ENCODE measurements at places on chromosomes 5 and 9. TPM values are rescaled to one million over a fixed set of nuclear protein-coding genes. Genes with fewer than 3 reads are reported as not detected.

- H3K36me3 ChIP-seq = no peaks in the 10 kb centered on the region
- no peak overlapping the region for H3K4me3 ChIP-seq
- no peak overlapping the region for H3K27ac ChIP-seq
- no peak for DNase-seq
These were observed 19.3 kb upstream of the RAPGEF6 start for GRCh38 chr5:131654309-131654708.

DNA sequence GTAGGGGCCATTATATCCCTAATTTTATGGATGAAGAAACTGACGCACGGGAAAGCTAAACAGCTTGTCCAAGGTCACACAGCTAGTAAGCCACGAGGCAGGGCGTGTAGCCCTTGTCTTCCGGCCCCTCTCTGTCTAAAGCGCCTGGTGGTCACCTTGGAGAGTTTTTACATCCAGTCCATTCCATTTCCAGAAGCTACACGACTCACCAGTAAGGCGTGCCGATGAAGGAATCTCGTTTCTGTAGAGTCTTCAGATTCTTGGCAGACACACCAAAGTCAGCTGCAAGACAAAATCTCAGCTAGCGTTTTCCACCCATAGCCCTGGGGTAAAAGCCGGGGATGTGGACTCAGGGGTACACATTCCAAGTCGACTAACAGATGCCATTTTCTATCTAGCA, 80.5 kb downstream of the STK10 start:
- no peaks in the 10 kb centered on the region for H3K36me3 ChIP-seq
- no peak overlapping the region for H3K27ac ChIP-seq
- H3K4me3 ChIP-seq = no peak overlapping the region
- no peaks in the 10 kb centered on the region for H3K27me3 ChIP-seq
- no peak for DNase-seq

- no peaks in the 10 kb centered on the region for H3K27me3 ChIP-seq
- no peaks in the 10 kb centered on the region for H3K36me3 ChIP-seq
- no peak for DNase-seq
- no peak overlapping the region for H3K27ac ChIP-seq
These were observed 21.0 kb downstream of the PCDH1 start for GRCh38 chr5:141857226-141857625.

GRCh38 chr9:94681508-94681907, 42.2 kb upstream of the FBP1 start:
- H3K4me3 ChIP-seq = no peak overlapping the region
- H3K4me1 ChIP-seq = no peaks in the 10 kb centered on the region
- no peaks in the 10 kb centered on the region for H3K27me3 ChIP-seq
- peak overlapping the region; percentile 28 for H3K27ac ChIP-seq

GRCh38 chr9:96430377-96430776, 12.2 kb upstream of the ZNF367 start:
- H3K4me1 ChIP-seq = no peaks in the 10 kb centered on the region
- no peaks in the 10 kb centered on the region for H3K36me3 ChIP-seq
- H3K27me3 ChIP-seq = no peaks in the 10 kb centered on the region
- H3K27ac ChIP-seq = no peak overlapping the region
- no peak overlapping the region for H3K4me3 ChIP-seq

DNA sequence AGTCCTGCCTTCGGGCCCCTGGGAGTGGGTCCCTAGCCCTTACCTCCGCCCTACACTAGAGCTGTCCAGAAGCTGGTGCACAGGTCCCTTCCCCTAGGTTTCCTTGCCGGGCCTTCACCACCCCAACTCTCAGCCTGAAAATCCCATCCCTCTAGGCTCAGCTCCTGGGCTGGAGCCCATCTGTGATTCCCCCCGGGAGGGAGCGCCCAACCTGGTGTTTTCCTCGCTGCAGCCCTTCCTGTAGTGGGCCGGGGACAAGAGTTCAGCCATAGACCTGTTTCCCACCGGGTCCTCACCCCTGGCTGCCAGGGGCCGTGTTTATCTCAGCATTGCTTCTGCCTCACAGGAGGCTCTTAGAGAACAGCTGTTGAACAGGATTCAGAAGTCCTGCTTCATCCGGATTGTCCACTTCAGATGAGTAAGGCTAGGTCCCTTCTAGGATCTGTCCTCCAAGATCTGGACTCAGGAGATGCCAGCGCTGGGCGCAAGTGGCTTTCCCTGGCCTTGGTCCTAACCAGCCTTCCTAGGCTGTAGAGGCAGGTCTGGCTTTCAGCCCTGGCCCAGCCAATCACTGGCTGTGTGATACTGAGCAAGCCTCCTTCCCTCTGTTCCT, 965 bp downstream of the GLIPR2 start:
- peaks cover 2% of the 10 kb centered on the region for H3K4me1 ChIP-seq
- DNase-seq = no peak
- H3K27me3 ChIP-seq = no peaks in the 10 kb centered on the region
- no peaks in the 10 kb centered on the region for H3K36me3 ChIP-seq
- peak overlapping the region; percentile 88 for H3K27ac ChIP-seq

DNA sequence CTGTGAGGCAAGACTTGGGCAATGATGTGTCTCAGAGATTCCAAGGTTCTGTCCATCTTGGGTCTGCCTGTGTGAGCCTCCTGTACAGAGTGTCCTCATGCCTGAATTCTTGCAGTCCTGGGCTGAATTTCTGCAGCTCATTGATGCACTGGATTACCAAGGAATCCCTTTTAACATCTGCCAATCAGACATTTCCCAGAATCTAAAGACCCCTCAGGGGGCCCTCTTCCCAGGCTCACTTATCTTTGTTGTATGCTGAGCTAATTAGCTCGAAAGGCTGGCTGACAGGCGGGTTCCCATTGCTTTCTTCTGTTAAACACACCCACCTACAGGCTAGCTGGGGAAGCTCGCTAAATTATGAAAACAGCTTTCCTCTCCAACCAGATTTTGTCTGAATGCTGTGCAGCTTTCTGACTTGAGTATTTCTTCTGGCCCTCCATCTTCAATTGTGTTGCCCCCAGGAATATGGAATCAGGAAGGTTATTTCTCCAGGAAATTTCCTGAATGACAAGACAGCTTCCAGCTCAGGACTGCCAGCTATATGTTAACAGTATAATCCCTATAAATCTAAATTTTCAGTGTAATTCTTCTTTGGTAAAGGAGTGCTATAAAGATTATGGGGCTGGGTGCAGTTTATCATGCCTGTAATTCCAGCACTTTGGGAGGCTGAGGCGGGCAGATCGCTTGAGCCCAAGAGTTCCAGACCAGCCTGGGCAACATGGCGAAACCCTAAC, at the start of gene LIX1:
TSS of gene LIX1 (minus strand) at position 91 of the 734 bp plus-strand sequence. CDS start at position 56, 35 bp downstream.
- no peak for DNase-seq
- no peak within 1 kb of the TSS for H3K27ac ChIP-seq
- H3K27me3 ChIP-seq = no peaks in the 10 kb centered on the region

GRCh38 chr5:85049020-85049419, 664.3 kb upstream of the EDIL3 start:
- H3K36me3 ChIP-seq = no peaks in the 10 kb centered on the region
- H3K4me1 ChIP-seq = no peaks in the 10 kb centered on the region
- H3K27me3 ChIP-seq = no peaks in the 10 kb centered on the region
- no peak for DNase-seq
- no peak overlapping the region for H3K4me3 ChIP-seq

The PRRX2 gene
- total RNA-seq = 5.5 TPM

The PCDHA13 gene
- 2.1 TPM for total RNA-seq
